ENCODE measurements at places on chromosomes 2 and 18.

GRCh38 chr2:96970248-96970875 lies 16.0 kb downstream of the FAM178B start:
- no peak for DNase-seq

- peak; percentile 93 for DNase-seq
Observed at GRCh38 chr2:240565333-240566202, 2.7 kb upstream of the RNPEPL1 start.

DNA sequence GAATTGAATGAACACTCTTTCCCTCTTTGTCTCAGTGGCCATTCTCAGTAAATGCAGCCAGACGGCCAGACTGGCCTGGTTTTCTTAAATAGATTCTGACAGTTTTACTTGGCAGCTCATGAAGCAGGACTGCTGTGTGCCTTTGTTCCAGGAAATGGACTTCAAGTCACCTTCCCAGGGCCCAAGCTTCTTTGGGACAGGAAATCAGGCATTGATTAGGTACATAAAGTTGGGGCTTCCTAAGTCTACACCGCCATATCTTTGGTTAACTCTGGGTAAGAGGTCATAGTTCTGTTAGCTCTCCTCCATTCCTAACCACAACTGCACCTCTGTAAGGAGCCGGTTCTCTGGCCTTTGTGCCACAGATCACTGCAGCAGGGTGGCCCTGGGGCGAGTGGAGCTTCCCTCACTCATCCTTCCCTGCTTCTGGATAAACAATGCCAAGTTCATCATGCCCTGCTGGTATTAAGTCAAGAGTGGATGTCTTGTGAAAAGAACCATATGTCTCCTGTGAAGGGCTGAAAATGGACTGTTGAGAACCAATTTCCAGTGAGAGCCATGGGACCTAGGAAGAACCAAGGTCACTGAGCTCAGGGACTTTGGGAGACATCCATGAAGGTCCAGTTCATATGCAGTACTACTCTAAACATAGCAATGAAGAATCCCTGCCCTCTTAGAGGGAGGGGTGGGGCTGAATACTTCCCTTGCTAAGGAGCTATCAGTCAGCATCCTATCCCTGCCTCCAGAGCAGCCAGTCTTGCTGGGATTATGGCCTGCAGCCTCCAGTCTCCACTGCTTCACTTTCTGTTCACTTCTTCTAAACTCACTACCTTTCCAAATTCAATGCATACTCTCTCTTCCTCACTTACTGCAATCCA lies 122.6 kb upstream of the XPO1 start:
- DNase-seq: no peak

DNA sequence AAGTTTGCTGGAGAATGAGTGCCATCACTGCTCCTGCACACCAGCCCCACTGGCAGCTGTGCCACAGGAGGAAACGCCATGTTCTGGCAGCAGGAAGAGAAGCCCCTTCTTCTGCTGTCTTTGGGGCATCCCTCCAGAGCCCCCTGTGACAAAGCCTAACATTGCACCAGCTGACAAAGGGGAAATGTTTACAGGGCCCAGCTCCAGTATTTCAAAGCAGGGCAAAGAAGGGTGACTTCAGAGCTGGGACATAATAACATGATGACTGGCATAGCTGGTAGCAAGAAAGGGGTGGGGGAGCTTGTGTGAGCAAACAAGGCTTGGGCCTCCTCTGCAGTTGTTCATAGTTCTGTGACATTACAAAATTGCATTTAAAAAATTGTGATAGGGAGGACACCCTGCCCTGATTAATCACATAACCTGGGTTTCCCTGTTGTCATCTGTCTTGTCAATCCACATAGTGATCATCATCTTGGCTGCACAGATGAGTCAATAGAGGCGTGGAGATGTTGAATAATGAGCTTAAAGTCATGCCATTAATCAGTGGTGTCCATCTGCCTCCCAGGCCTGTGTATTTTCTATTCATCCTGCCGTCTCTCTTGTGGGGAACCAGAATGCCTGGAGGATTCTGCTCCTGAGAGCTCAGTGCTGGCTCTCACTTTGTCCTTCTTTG lies 29.1 kb upstream of the PDIA6 start:
- no peak for DNase-seq

GRCh38 chr2:177467646-177468045 lies 75.1 kb downstream of the AGPS start:
- DNase-seq: no peak

DNA sequence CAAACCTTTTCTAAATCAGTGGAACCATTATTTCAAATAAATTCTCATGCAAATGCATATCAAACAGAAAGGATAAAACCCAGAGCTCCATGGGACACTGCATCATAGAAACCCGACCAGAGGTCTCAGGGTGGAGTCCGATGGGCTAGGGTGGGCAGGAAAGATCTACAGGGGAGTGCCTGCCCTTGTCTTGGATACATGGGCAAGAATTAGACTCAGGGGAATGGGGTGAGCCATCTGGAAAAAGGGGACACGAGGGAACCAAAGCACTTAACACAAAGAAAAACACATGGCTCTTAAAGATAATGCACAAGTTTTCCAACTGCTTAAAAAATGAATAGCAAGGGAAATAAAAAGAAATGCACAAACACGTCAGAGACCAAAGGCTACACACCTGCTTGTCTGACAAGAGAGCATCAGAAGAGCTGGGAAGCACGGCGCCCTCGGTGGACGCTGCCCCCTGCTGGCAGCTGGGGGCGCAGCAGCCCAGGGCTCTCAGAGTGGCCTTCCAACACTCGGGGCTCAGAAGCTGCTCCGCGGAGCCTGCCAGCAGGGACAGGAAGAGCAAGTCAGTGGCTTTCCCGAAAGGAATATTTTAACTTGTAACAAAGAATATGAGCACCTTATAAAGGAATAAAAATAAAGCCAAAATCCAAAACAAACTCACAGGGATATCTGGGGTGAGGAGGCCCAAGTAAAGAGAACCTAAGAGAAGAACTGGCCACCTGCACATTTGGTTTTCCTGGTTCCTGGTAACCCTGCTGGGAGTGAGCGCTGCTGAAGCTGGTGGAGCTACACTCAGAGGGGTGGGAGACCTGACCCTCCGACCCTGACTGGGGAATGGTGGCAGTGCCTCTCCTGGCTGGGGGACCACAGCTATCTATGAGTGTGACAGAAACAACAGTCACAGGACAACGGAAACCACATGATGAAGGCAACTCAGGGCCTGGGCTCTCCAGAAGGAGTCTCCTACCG lies 54.5 kb downstream of the SIGLEC15 start:
- peak; percentile 87 for DNase-seq

GRCh38 chr2:2107141-2107540 lies 223.9 kb downstream of the MYT1L start:
- no peak for DNase-seq

- no peak for DNase-seq
Observed at GRCh38 chr2:74031959-74032287, 47.2 kb downstream of the TET3 start.

- DNase-seq: no peak
Observed at GRCh38 chr2:105691947-105692390, 52.7 kb upstream of the NCK2 start.

DNA sequence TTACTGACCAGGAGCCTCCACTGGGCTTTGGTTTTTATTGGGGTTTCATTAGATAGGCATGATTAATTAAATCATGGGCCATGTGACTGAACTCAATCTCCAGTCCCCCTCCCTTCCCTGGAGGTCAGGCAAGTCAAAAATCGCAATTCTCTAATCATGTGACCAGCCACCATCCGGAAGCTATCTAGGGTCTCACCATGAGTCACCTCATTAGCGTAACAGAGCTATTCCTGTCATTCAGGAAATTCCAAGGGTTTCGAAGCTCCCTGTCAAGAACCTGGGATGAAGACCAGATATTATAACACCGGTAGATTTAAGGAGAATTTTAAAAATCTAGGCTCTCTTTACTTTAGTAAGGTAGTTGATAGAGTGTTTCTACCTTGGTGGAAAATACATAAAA lies 180.3 kb upstream of the TCF4 start:
- no peak for DNase-seq

DNA sequence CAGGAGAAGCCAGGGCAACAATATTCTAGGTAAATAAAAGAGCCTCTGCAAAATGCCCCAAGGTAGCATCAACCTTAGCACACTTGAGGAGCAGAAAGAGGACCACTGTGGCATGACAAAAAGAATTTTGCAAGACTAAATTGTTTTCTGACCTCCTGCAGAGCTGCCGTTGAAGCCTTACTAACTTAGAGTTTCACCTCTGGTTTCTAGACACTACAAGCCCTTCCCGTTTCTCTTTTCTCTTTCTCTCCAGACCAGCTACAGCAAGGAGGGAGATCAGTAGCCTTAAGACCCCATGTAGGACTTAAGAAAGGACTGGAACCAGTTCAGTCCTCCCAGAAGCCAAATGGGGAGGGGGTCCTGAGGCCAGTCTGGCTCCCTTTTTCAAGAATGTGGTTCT lies 73.3 kb upstream of the SP3 start:
- DNase-seq: no peak

DNA sequence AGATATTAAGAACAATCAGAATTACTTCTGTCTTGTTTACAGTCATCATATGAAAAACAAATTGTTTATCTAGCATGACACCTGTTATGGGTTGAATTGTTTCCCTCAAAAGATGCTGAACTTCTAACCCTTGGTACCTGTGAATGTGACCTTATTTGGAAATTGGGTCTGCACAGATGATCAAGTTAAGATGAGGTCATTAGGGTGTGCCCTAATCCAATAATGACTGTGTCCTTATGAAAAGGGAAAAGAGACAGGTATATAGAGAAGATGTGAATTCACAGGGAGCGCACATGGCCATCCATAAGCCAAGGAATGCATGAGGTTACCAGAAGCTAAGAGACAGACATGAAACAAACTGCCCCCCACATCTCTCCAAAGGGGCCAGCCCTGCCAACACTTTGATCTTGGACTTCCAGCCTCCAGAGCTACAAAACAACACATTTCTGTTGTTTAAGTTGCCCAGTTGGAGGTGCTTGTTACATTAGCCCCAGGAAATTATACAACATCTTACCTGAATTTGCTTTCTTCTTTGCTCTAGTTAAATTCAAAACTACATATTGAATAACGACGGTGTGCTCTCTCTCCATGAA lies 2.3 kb upstream of the HPCAL1 start:
- DNase-seq: no peak

DNA sequence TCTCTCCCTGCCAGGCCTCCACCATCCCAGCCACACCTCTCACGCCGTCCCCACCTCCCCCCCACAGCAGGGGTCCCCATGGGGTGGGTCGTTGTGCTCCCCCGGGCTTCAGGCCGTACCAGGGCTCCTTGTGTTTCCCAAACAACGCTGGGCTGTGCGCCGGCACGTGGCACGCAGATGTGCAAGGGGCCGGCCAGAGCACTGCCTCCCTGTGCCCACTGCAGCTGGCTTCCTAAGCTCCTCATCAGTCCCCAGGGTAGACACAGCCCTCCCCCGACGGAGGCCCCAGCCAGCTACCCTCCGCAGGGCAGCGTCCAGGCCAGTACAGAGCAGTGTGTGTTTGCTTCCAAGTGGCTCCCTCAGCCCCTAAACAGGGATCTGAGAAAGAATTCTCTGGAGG lies 34.0 kb downstream of the BIN1 start:
- no peak for DNase-seq

DNA sequence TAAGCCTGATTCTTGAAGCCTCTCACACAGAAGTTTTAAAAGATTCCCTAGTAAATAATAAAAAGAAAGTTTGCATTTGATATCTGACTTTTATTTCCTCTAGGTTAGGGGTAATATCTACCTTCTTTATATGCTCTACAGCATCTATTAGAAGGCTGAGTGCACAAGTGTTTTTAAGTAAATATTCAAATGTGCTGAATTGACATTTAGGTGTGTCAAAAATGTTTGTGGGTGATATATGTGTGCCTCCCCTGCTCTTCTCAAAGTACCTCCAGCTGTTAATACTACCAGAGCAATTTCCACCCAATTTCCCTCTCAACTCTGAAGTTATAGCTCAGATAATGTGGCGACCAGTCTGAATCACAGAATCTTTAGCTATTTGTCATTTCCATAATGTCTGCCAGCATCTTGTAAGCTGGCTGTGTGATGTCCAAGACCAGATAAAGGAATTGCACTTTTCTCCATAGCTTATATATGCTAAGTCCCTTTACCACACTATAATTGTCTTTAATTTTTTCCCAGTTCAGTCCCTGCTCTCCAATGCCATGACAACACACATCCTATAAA lies 24.4 kb upstream of the ERMN start:
- no peak for DNase-seq

- no peak for DNase-seq
Observed at GRCh38 chr2:174688079-174688478, 76.2 kb downstream of the CHRNA1 start.

GRCh38 chr2:216242365-216242764 lies 129.9 kb downstream of the MARCHF4 start:
- DNase-seq: no peak

DNA sequence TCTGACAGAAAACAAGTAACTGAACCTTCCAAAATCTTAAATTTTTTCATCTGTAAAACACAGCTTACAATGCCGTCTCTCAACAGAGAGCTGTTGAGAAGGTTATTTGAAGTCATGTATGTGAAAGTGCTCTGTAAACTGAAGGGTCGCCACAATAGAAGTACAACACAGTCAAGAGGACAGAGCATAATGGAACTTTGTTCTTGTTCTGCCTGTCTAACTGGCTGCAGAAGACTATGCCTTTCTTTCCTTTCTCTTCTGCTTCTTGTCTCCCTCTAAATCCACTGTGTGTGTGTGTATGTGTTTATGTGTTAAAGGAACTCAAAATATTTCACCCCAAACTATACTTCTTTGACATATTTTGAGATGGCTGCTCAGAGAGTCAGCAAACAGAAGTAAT lies 365.8 kb upstream of the RND3 start:
- DNase-seq: no peak

DNA sequence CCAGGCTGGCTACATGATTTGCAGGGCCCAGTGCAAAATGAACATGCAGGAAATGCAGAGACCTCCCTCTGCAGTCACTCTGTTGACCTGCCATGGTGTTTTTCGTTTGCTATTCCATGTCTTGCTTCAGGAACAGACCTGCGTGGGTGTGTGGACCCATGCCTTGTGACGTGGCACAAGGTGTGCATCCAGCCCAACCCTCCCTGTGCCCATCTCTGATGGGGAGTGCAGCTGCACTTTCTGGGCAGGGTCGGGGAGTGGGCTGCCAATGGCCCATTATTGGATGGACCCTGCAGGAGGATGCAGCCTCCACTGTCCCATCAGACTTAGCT lies 33.1 kb downstream of the NAPG start:
- no peak for DNase-seq

GRCh38 chr2:241897231-241897916 lies 27.8 kb downstream of the RTP5 start:
- peak; percentile 1 for DNase-seq

GRCh38 chr2:231191896-231192872 lies 6.2 kb upstream of the ARMC9 start:
- no peak for DNase-seq

DNA sequence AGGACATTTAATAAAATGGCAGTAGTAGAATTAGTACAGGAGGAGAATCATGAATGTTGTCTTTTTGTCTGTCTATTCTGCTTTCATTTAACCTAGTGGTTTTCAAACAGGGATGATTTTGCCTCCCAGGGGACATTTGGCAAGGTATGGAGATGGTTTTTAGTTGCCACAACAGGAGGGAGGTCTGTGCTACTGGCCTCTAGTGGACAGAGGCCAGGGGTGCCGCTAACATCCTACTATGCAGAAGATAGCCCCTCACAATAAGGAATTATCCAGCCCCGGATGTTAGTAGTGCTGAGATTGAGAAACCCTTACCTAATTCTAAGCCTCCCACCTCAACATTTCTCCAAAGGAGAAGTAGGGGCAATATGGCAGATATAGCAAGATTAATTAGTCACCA lies 18.3 kb downstream of the FASTKD2 start:
- no peak for DNase-seq

- no peak for DNase-seq
Observed at GRCh38 chr2:28185891-28186290, 206.8 kb upstream of the FOSL2 start.

Data from activated T-cell treated with anti-CD3 and anti-CD28 coated beads, Interleukin-2, amount 50 U/mL, for 48 hours (primary cell).